ENCODE measurements at places on chromosomes 16 and 17. TPM values are rescaled to one million over a fixed set of nuclear protein-coding genes. Genes with fewer than 3 reads are reported as not detected.

HSD17B1 gene
- total RNA-seq, result 1.3 TPM

KRTAP4-3 gene
- total RNA-seq, result not detected

PSMB10 gene
- 92.4 TPM for total RNA-seq

GSDMA gene
- total RNA-seq, result not detected

SYNGR3 gene
- total RNA-seq, result 5.3 TPM

FAM171A2 gene
- 0.40 TPM for total RNA-seq

SLC5A11 gene
- 0.11 TPM for total RNA-seq

C16orf54 gene
- 2.5 TPM for total RNA-seq

- no peak for DNase-seq
Measured at GRCh38 chr16:2451851-2452320, 8.0 kb upstream of the TEDC2 start.

DNA sequence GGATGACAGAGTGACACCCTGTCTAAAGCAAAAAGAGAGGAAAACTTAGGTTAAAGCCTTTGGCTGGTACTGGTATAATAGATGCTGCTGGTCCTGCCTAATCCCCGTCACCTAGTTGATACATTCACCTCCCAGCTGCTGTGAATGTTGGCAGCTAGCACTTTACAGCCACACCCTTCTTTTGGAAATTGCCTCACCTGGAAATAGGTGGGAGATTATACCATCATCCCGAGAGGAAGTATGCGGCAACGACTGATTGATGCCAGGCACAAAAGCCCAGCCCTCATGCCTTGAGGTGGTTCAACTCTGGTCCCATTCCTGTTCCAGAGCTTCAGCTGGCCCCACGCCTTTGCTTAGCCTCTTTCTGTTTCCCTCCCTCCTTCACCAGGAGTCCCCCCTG is 53.2 kb upstream of the SIAH1 start:
- no peak for DNase-seq

GRCh38 chr17:7835814-7836595 is 2.0 kb downstream of the KDM6B start:
- DNase-seq, result no peak

DNA sequence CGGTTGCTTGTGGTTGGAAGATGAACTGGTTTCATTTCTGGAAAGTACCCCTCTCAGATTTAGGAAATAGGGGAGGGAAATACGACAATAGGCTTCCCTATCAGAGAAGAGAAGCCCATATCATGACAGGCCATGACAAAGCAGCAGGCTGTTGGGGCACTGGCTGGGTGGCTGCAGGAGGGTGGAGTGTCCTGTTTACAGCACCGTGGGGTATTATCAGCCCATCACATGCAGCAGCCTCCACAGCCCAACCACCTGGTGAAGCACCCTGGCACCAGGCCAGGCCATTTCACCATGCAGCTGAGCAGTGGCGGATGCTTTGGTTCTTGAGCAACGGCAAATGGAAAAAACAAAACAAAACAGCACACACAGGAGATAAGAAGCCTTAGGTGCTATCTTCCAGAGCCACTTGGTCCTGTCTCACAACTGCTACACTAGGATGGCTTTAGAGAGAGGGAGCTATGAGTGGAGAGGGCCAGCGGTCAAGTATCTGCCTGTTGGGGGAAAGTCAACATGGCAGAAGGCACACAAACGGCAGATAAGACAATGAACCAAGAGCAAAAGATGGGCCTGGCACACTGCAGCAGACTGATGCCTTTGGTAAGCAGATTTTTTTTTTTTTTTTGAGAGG is 24.2 kb downstream of the FAM117A start:
- DNase-seq, result no peak

DNA sequence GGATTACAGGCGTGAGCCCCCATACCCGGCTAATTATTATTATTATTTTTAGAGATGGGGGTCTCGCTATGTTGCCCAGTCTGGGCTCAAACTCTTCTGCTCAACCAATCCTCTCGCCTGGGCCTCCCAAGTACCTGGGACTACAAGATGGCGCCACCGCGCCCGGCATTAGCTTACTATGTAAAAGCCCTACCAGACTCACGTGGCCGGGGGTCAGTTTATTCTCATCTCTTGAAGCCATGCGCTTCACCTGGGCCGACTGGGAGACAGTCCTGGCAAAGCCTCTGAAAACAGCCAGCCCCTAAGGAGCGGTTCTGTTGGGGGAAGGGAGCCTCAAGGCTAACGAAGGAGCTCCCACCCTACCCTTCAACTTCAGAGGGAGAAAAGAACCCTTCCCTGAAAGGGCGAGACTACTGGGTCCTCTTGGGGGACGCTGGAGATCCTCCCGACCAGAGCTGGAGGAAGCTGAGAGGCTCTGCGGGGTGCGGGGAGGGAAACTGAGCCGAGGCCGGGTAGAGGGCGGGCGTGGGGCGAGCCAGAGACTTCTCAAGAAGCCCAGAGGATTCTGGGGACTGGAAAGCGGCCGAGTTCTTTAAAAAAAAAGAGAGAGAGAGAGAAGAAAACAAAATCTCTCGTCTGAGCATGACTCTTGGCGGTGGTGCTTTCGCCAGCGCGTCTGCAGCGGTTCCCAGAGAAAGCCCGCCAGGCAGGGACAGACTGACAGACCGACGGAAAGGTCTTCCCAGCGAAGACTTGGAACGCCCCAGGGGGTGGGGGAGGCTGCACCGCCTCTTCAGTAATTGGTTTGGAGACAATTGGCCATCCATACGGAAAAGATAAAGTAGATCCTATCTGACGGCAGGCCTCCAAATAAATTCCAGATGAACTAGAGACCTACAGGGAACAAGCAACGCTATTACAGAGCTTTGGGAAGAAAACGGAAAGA is 5.6 kb upstream of the TUBG2 start:
- no peak for DNase-seq

- DNase-seq, result no peak
Measured at GRCh38 chr16:49528060-49528865, 154.7 kb downstream of the C16orf78 start.

- DNase-seq, result no peak
Measured at GRCh38 chr16:55217392-55217791, 106.6 kb upstream of the IRX6 start.

GRCh38 chr16:25481636-25482035 is 210.1 kb upstream of the HS3ST4 start:
- DNase-seq, result no peak

DNA sequence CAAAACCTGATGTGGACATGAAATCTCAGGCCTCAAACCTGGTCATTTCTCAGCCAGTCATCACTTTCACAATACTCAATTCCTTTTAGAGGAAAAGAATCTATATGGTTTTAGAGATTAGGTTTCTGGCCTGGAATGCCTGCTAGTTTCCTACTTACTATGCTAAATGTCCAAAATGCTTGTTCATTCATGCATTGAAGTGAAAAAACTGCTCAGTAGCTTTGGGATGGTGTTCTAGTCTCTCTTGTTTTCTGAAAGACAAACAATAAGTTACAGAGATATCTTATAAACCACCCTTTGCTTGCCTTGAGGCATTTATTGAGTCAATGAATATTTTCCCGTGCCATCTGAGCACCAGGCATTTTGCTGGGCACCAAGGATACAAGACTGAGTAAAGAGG is 1146.5 kb upstream of the GOT2 start:
- DNase-seq, result no peak

DNA sequence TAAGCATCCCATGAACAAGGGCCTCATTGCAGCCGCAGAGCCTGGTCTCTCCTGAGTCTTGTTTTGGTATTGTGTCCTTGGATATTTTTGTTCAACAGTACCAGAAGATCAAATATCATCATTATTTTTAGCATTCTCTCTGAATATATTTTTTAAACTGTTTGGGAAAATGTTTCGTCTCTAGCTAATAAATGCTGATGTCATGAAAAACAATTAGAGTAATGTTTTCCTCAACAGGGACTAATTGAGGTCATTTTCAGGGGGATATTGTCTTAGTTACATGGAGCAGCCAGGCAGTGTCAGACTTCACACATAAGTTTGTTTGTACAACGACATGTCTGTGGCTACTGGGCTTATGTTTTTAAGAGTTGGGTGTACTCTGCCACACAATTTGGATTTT is 805.3 kb upstream of the SOX9 start:
- no peak for DNase-seq

GRCh38 chr16:70589998-70590471 is 56.3 kb upstream of the IL34 start:
- no peak for DNase-seq

All from Karpas-422 (cell line).